Hindlimb muscle (tissue), 1 donor: ENCODE measurements at places on chromosomes 16 and 17.

GRCh38 chr17:77086433-77087010, 54.2 kb upstream of the SEC14L1 start:
- DNase-seq: peak; percentile 73

DNA sequence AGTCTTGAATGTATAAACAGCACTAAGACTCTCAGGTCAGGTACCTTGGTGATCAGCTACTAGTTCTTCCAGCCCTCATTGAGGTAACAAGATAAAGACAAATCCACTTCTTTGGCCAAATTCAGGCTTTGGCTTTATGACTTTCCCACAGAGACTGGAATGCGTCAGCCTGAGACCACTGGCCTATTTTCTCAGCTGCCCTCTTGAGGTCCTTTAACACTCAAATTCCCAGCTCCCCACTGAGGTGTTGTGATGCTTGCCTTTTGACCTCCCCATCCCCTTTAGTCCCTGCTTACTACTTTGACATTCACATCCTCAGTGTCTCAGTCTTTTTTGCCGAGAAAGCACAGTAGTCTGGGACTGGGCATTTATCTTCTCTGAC, 10.6 kb downstream of the TNFAIP1 start:
- DNase-seq: no peak

GRCh38 chr16:76653390-76654026, 376.3 kb downstream of the CNTNAP4 start:
- DNase-seq: peak; percentile 62

DNA sequence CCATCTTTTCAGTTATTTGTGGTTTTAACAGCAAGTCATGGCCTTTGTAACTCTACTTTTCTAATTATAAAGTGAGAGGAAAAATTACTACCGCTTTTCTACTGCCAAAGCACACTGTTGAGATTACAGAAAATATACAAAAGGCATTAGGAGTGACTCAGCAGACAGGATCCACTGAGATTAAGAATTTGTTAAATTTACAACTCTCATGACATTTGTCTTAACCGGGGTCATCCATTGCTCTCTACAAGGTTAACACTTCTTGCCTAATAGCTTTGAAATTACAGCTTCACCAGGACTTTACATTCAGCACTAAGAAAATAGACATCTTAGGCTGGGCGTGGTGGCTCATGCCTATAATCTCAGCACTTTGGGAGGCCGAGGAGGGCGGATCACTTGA, 93.4 kb downstream of the SSH2 start:
- no peak for DNase-seq

GRCh38 chr17:45749831-45750335, 34.2 kb upstream of the CRHR1 start:
- no peak for DNase-seq

- no peak for DNase-seq
These were observed 86.8 kb downstream of the MARF1 start for GRCh38 chr16:15556130-15556529.

GRCh38 chr17:4537451-4538235, 17.5 kb downstream of the MYBBP1A start:
- DNase-seq: no peak

DNA sequence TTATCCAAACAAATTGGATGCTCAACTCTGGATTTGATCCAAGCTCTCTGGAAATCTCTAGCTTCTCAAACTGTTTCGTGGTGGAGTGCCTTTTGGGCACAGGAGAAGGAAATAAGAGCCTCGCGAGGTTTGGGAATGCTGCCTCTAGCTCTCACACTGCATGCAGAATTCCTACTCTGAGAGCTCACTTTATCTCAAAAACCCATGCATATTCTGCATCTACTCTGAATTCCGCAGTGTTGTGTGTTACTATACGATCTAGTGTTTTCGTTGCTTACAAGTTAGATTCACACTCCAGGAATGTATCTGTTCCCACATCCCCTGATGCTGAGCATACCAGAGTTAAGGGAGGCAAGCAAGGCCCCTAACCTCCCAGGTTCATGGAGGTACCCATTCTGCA, 462.7 kb downstream of the WWOX start:
- DNase-seq: no peak

DNA sequence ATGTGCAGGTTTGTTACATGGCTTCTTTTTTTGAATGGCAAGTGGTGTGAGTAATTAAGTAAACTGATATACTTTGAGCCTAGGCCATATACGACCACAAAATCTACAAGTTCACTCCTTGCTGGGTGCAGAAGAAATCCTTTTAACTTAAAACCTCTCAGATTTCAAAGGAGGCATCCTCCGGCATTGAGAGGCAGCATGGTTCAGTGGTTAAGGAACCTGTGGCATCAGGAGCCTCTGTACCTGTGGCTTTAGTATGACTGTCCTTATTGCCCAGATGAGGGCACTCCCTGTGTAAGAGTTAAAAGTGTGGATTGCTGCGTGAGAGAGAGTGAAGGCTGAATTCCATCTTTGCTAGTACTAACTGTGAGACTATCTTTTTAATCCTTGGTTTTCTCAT, 3.3 kb downstream of the NLRP1 start:
- DNase-seq: no peak

DNA sequence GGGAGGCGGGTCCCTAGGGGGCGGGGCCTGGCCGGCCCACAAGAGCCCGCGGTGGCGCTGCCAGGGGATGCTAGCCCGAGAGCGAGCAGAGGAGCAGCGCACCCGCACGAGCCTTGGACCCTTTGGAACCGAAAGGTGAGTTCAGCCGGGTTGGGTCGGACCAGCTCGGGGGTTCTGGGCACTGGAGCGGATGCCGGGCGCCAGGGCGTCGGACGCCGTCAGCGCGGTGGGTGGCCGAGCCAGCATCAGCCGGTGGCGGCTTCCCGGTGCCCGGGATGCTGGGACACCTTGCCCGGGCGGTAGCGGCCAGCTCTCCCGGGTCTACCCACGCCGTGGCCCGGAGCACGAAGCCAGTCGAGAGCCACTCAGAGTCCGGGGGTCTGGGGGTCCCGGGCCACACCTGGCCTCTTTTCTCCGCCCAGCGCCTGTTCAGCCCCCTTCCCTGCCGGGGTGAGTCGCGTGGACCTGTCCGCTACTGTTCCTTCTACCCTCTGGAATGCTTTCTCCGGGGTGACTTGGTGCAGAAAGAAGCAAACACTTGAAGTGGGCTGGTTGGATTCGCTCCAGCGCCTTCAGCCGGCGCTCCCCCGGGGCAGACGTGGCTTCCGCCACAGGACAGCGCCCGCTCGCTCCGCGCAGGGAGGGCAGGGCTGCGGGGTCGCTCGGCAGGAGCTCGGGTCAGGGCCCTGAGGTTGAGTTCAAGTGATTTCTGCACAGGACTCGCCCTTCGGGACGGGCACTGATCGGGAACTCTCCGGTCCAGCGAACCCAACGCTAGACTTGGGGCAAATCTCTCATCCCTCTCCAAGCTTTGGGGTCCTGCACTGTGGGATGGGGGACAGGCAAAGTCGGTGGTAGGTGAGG, at the start of gene SCNN1G:
Gene SCNN1G, plus strand, starts transcription at position 67 of the 864 bp plus-strand sequence. CDS start 3,527 bp downstream, outside the sequence.
- no peak for DNase-seq

DNA sequence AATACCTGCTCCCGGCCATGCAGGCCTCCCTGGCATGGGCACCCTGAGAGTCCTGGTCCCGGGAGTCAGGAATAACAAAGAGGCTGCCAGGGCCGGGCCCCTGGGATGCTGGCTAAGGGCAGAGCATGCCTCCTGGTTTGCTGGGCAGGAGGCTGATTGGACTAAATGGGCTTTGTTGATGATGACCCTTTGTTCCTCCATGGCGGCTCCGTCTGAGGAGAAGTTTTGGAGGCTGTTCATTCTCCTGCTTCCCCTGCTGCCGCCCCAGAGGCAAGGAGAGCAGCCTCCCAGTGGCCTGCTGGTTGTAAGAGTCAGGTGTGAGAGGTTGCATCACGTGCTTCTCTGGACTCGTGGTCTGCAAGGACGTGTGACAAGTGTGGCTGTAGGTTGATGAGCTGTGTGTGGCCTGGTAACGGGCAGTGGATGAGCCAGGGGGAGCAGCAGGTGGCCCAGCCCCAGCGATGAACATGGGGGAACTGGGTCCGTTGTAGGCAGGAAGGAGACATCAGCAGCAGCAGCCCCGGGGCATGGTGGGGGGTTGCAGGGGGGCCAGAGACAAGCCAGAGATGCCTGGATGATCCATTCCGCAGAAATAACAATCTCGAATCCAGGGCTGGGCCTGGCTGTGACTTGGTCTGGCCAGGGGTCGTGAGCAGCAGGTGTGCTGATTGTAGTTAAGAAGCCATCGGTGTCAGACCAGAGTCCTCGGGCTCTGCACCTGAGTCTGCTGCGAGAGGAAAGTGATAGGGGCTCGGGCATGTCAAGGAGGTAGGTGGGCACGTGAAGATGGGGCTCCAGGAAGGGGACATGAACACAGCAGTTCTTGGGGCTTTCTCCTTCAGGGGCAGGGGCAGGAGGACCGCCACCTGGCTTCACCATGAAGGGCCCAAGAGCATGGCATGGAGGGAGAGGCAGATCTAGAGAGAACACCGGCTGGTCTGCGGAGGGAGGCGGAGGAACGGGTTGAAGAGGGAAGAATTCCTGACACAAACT, 101.4 kb downstream of the TNFRSF13B start:
- no peak for DNase-seq

DNA sequence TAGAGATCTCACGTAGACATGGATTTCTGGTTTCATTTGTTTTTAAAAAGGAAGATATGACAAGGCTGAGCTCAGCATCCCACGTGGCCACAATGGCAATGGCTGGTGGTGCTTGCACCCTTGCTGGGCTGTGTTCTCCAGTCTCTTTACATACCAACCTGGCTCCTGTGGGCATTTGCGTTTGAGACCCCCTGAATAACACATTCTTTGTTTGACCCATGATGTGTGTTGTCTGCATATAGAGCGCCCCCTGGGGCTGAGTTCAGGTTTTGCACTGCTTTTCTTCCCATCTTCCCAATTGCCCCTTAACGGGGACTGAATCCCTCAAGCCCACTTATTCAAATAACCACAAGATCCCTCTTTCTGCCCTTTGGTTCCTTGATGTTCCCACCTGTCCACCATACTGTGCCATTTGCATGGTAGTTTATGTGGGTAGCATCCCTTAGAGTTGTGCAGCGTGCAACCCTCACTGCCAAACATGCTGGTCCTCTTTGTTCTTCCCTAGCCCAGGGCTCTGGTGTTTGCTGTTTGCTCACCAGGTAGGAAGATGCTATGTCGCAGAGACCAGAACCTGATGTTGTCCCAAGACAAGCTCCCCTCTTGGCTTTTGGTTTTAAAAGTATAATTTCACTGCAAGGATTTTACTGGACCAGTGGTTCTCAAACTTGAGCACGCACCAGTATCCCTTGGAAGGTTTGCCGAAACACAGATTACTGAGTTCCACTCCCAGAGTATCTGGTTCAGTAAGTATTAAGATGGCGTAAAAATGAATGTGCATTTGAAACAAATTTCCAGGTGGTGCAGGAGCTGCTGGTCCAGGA, 38.5 kb upstream of the NKD1 start:
- no peak for DNase-seq

DNA sequence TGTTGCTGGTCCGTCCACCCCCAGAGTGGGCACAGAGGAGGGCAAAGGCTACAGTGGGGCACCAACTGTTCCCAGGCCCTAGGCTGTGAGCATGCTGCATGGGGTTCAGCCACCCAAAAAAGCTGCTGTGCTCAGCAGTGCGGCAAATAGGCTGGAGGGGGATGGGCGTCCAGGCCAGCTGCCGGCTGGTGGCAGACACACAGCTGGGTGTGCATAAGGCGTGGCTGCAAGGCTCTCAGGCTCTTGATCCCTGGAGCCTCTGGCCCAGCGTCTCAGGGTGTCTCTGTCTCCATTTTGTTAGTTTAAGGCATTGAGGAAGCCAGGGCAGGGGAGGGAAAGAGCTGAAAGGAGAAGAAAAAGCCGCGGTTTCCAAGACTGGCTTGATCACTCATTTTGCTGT, 8.8 kb downstream of the RPL19 start:
- DNase-seq: no peak

DNA sequence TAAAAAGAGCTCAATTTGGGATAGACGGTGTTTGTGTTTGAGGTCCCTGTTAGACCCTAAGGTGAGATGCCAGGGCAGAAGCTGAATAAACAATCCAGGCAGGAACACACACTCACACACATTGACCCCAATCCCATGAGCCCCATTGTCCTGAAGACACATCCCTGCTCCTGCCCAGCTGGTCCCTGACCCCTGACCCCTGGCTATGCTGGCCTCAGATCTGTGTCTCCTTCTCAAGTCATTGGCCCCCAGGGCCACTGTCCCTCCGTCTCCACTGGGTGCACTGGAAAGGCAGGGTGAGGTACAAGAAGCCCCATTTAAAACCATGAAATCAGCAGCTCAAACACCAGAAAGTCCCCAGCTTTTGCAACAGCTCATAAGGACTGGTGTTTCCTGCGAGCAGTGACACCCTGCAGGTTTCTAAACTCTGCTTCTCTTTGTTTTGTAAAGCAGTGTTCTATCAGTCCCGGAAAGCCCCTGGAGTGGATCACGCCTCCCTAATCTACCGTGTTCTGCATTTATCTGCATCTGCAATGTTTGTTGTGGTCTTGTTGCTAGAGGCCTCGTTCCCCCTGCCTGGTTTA, 18.0 kb upstream of the ASGR2 start:
- no peak for DNase-seq

GRCh38 chr16:17520561-17520960, 49.8 kb upstream of the XYLT1 start:
- DNase-seq: no peak

GRCh38 chr16:13702614-13703013, 217.3 kb upstream of the ERCC4 start:
- DNase-seq: no peak

DNA sequence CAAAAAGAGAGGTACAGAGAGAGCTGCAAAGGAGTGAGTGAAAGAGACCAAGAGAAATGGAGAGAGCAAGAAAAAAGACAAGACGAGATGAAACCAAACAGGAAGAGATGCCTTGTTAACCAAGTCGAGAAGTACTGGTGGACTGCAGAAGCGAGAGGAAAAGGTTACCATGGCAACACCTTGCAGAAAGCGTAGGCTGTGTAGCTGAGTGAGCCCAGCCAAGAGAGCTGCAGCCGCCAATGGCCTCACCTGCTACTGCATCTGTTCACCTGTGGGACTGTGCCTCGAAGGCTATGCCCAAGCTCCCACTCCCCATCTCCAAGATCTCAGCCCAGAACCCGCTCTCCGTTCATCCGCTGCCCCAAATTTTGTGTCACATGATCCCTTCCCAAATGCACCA, 161.3 kb downstream of the SLC39A11 start:
- DNase-seq: no peak

DNA sequence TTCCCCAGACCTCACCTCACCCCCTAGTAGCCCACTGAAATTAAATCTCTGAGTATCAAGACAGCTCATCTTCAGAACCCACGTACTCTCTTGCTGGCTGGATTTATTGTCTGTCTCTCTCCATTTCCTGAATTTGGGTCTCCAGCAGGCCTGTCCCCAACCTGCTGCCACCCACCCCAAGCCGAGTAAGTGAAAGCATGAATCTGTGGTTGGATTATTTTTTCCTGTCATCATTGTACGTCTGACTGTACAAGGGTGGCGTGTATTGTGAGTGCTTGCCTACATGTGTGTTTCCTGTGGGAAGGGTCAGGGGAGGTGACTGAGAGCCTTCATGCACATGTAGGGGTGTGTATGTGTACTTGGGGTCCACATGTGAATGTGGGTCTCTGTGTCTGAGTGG, 5.4 kb downstream of the TNP2 start:
- no peak for DNase-seq
